ENCODE measurements at places on chromosomes 16 and 17.

DNA sequence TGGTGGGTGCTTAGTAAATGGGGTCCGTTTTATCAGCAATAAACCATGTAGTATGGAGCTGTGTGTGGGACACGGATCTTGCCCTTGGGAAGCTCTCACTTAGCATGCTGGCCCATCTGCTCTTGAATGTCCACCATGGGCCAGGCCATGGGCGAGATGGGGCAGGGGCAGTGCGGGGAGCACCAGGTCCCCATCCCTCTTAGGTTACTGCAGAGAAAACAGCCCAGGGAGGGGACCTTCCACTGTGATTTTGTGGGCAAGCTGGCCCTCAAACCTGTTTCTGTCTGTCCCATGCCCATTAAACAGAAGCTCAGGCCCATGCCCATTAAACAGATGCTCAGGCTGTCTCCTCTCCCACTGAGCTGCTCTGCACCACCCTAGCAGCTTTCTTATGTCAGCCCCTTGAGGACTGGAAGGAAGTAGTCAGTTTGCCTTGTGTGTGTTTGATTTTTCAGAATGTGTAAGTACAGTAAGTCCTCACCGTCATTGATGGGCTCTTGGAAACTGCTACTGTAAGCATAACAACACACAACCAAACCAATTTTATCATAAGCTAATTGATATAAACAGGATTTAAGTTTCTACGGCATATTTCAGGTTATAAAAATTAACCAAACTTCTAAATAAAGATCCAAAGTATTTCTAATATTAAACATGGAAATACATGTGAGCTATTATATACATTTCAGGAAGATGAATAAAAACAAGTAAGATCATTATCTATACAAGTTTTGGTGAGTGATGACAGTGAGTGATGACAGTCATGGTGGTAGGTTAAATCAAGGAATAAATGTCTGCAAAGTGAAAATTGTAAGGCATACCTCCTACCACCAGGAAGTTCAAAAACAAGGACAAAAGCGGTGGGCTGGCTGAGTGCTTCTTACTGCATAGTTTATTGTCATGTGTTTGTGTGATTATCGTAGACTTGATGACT, 11.5 kb downstream of the MPRIP start:
- DNase-seq, result no peak

DNA sequence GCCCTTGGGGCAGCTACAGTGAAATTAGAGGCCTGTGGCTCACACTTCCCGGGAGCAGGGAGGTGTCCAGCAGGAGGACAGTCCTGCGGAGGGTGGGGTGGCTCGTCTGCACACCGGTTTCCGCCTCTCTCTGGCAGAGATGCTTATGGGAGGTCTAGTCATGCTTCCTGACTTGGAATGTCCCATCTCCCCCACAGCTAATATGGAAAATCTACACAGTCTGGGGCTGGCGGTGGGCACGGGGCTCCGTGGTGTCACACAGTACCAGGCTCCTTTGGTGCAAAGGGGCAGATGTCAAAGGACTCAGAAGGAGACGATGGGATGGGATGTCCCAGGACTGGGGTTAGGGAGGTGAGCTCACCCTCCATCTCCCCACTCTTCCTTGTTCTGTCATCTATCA, 44.1 kb upstream of the DOC2B start:
- DNase-seq, result no peak

- DNase-seq, result no peak
Measured at GRCh38 chr17:58326609-58327362, 1.8 kb downstream of the TSPOAP1 start.

DNA sequence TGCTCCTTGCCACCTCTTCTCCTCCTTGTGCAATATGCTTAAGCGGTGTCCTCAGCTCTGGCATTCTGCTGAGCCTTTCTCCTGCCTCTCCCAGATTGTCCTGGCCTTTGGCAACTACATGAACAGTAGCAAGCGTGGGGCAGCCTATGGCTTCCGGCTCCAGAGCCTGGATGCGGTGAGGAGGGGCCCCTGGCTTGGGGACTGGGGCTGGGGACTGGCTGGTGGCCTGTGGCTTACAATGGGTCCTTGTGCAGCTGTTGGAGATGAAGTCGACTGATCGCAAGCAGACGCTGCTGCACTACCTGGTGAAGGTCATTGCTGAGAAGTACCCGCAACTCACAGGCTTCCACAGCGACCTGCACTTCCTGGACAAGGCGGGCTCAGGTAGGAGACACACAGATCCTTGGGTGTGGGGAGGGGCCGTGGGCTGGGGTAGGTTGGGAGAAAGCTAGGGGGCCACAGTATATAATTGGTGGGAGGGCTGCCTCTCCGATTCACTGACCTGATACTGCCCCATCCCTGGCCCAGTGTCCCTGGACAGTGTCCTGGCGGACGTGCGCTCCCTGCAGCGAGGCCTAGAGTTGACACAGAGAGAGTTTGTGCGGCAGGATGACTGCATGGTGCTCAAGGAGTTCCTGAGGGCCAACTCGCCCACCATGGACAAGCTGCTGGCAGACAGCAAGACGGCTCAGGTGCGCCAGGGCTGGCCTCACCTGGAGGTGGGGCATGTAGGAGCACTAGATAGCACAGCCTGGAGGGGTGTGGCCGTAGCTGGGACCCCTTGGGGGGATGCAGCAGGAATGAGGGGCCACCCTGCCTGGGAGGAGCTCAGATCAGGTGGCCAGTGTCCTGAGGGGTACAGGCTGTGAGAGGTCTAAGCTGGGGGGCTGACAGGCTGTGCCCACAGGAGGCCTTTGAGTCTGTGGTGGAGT, 16.9 kb downstream of the SPATA32 start:
- no peak for DNase-seq

DNA sequence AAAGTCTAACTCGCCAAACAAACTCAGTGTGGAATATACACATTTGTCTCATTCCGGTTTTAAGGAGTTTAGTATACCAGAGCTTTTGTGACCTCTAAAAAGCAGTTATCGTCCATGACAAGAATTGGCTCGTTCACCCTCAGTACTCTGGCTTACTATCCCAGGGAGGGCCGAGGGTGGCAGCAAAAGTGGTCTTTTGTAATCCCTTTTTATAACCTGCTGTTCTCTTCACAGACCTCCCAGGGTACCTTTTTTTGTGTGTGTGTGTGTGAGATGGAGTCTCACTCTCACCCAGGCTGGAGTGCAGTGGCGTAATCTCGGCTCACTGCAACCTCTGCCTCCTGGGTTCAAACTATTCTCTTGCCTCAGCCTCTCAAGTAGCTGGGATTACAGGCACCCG, 8.9 kb downstream of the NMT1 start:
- DNase-seq, result no peak
